ENCODE measurements at places on chromosomes 13 and 19. TPM values are rescaled to one million over a fixed set of nuclear protein-coding genes. Genes with fewer than 3 reads are reported as not detected.
A peak's percentile ranks its signal among the peaks of the same experiment; 100 is the strongest.

DNA sequence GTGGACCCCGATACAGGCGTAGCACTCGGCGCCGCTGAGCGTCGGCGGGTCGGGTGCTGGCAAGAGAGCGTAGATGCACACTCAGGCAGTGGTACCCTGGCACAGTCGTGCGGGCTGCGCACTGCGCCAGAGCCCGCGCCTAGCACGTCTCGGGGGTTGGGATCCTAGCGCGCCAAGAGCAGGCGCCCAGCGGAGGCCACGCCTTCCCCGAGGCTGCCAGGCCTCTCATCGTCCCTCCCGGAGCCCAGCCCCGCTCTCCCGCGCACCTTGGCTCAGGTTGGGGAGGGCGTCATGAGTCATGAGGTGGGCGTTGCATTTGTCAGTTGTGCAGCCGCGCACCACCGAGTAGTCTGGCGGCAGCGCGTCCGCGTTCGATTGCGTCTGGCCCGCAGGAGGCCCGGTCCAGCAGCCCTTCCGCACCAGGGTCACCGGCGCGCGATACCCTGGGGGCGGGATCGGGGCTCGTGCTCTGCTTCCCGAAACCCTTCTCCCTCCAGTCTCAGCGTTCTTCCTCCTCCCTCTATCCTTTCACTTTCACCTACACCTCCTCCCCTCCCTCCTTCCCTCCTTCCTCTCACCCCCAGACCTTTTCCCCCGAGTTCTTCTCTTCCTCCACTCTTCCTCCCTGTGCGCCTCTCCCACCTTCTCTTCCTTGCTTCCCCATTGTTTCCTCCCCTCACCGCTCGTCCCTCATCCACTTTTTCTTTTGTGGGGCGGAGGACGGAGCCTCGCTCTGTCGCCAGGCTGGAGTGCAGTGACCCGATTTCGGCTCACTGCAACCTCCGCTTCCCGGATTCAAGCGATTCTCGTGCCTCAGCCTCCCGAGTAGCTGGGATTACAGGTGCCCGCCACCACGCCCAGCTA is 3.5 kb downstream of the LYPD5 start:
- peak overlapping the region; percentile 5 for H3K4me3 ChIP-seq
- H3K4me1 ChIP-seq = no peaks in the 10 kb centered on the region
- H3K36me3 ChIP-seq = no peaks in the 10 kb centered on the region
- peak; percentile 87 for DNase-seq
- no peaks in the 10 kb centered on the region for H3K27me3 ChIP-seq

GRCh38 chr19:35236638-35237400 is 8.3 kb upstream of the FAM187B start:
- no peak overlapping the region for H3K27ac ChIP-seq
- no peak overlapping the region for H3K4me3 ChIP-seq
- H3K27me3 ChIP-seq = no peaks in the 10 kb centered on the region
- H3K4me1 ChIP-seq = no peaks in the 10 kb centered on the region
- no peak for DNase-seq

GRCh38 chr13:22599156-22599555 is 581.6 kb upstream of the SGCG start:
- H3K27ac ChIP-seq = no peak overlapping the region
- no peaks in the 10 kb centered on the region for H3K27me3 ChIP-seq
- H3K36me3 ChIP-seq = no peaks in the 10 kb centered on the region
- H3K4me1 ChIP-seq = peaks cover 9% of the 10 kb centered on the region

- H3K4me3 ChIP-seq = no peak overlapping the region
- H3K27me3 ChIP-seq = no peaks in the 10 kb centered on the region
- DNase-seq = no peak
- no peaks in the 10 kb centered on the region for H3K36me3 ChIP-seq
- no peak overlapping the region for H3K27ac ChIP-seq
These were observed 29.9 kb upstream of the FAM124A start for GRCh38 chr13:51192348-51192747.

DNA sequence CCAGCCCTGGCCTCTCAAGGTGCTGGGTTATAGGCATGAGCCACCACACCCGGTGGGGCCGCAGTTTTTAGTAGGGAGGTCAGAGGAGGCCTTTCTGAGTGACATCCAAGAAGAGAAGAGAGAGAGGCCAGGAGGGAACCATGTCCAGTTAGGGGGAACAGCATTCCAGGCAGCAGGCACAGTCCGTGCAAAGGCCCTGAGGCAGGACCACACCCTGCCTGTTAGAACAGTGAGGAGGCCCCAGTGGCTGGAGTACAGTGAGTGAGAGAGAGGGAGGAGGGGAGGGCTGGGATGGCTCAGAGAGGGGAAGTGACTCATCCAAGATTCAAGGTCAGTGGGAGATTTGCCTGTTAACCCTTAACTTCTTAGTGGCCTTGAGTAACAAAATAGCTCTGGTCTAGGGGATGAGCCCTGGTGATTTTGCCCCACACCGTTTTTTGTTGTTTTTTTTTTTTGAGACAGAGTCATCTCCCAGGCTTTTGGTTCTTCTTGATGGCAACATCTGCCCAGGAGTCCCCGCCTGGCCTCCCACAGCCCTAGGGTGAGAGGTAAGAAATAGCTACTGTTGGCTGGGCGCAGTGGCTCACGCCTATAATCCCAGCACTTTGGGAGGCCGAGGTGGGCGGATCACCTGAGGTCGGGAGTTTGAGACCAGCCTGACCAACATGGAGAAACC is 2.7 kb upstream of the PLIN3 start:
- no peak overlapping the region for H3K4me3 ChIP-seq
- DNase-seq = peak; percentile 87
- peak overlapping the region; percentile 86 for H3K27ac ChIP-seq
- H3K36me3 ChIP-seq = no peaks in the 10 kb centered on the region
- no peaks in the 10 kb centered on the region for H3K27me3 ChIP-seq
- H3K4me1 ChIP-seq = peaks cover 10% of the 10 kb centered on the region

- DNase-seq = no peak
- no peaks in the 10 kb centered on the region for H3K4me1 ChIP-seq
- no peak overlapping the region for H3K4me3 ChIP-seq
- no peaks in the 10 kb centered on the region for H3K36me3 ChIP-seq
- H3K27ac ChIP-seq = no peak overlapping the region
These were observed 12.6 kb downstream of the DNASE2 start for GRCh38 chr19:12868540-12869112.

GRCh38 chr13:34412817-34413375 is 529.2 kb upstream of the NBEA start:
- H3K27ac ChIP-seq = no peak overlapping the region
- H3K4me1 ChIP-seq = no peaks in the 10 kb centered on the region
- DNase-seq = no peak
- no peaks in the 10 kb centered on the region for H3K27me3 ChIP-seq
- no peak overlapping the region for H3K4me3 ChIP-seq
- H3K36me3 ChIP-seq = no peaks in the 10 kb centered on the region

DNA sequence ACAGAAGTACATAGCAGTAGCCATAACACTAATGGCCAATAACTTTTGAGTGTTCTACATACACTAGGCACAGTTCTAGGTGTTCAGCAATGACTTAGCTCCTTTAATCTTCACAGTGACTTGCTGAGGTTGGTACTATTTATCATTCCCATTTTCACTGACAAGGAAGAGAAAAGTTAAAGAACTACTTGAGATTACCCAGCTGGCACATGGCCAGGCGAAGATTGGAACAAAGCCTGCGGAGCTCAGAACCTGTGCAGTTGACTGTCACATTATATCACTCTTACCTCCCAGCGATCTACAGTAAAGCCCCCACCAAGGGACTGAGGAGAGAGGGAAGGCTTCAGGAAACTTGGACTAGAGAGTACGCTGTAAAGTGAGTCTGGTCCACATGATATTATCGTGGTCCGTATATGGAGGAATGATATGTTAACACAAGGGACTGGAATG is 42.4 kb upstream of the WDFY2 start:
- peaks cover 4% of the 10 kb centered on the region for H3K4me1 ChIP-seq
- no peak overlapping the region for H3K27ac ChIP-seq
- no peaks in the 10 kb centered on the region for H3K36me3 ChIP-seq
- H3K27me3 ChIP-seq = no peaks in the 10 kb centered on the region
- H3K4me3 ChIP-seq = no peak overlapping the region

DNA sequence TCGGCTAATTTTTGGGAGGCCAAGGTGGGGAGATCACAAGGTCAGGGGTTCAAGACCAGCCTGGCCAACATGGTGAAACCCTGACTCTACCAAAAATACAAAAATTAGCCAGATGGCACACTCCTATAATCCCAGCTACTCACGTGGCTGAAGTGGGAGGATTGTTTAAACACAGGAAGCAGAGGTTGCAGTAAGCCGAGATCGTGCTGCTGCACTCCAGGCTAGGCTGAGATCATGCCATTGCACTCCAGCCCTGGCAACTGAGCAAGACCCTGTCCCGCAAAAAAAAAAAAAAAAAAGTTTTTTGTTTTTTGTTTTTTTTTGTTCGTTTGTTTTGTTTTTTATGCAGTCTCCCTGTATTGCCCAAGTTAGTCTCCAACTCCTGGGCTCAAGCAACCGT is 21.2 kb downstream of the MAST1 start:
- DNase-seq = no peak
- H3K27me3 ChIP-seq = no peaks in the 10 kb centered on the region
- no peak overlapping the region for H3K4me3 ChIP-seq
- no peaks in the 10 kb centered on the region for H3K4me1 ChIP-seq
- H3K27ac ChIP-seq = no peak overlapping the region

- no peaks in the 10 kb centered on the region for H3K27me3 ChIP-seq
- no peak for DNase-seq
- no peak overlapping the region for H3K4me3 ChIP-seq
- no peak overlapping the region for H3K27ac ChIP-seq
- H3K36me3 ChIP-seq = no peaks in the 10 kb centered on the region
These were observed 165.8 kb downstream of the DIAPH3 start for GRCh38 chr13:59997976-59998375.

- no peak overlapping the region for H3K4me3 ChIP-seq
- H3K27ac ChIP-seq = peak overlapping the region; percentile 32
- no peaks in the 10 kb centered on the region for H3K27me3 ChIP-seq
- H3K36me3 ChIP-seq = no peaks in the 10 kb centered on the region
- H3K4me1 ChIP-seq = no peaks in the 10 kb centered on the region
These were observed 132.5 kb upstream of the ARGLU1 start for GRCh38 chr13:106700439-106700838.

- H3K27me3 ChIP-seq = no peaks in the 10 kb centered on the region
- no peaks in the 10 kb centered on the region for H3K36me3 ChIP-seq
- DNase-seq = no peak
- H3K4me1 ChIP-seq = no peaks in the 10 kb centered on the region
These were observed 485.8 kb downstream of the ZNF536 start for GRCh38 chr19:30857966-30858490.

DNA sequence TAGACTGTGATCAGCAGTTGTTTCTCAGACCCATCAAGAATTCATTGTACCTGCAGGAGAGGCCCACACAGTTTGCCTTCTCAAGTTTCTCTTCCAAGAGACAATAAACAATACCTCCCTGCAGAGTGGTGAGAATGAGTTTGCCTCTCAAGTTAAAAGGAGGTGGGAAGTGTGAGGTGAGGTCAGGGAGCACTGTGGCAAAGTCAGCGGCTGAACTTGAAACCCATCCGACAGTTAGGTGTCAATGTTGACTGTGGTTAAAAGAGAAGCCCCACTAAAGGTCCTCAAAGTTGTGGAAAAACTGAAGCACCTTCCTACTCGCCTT is 72.9 kb upstream of the TSC22D1 start:
- no peaks in the 10 kb centered on the region for H3K36me3 ChIP-seq
- no peak for DNase-seq
- no peaks in the 10 kb centered on the region for H3K27me3 ChIP-seq
- H3K4me3 ChIP-seq = no peak overlapping the region

DNA sequence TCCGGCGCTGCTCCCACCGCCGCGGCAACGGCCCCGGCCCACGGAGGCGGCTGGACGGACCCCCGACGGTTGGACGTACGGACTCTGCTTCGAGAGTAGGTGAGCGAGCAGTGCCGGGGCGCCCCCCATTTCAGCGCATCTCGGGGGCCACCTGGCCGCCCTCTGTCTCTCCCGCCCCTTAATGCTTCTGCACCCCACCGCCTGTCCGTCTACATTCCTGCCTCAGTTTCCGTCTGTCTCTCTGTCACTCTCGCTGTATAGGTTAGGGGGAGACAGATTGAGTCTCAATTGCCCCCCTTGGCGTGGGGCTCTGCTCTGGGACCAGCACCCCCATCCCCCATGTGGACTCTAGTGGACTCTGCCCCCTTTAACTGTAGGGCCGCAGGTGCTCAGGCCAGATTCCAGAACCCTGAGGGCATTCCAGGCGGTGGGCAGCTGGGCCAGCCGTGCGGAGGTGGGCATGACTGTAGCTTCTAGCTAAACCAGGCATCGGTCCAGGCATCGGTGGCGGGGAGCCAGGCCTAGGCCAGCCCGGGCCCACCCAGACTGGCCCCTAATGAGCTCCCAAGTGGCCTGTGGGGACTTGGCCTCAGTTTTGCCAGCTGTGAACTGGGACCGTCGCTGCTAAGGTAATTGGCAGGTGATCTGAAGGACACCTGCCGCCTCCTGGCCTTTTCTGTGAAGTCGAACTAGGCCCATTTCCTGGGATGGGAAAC is 373 bp downstream of the TNFAIP8L1 start:
- H3K27me3 ChIP-seq = no peaks in the 10 kb centered on the region
- H3K36me3 ChIP-seq = no peaks in the 10 kb centered on the region
- peak overlapping the region; percentile 72 for H3K4me3 ChIP-seq
- DNase-seq = peak; percentile 47
- peaks cover 18% of the 10 kb centered on the region for H3K4me1 ChIP-seq

ZIC5 gene
- polyA plus RNA-seq = not detected

SIAH3 gene
- polyA plus RNA-seq = not detected

LHFPL6 gene
- 14.1 TPM for polyA plus RNA-seq

EPSTI1 gene
- 27.7 TPM for polyA plus RNA-seq

FBXO27 gene
- 10.3 TPM for polyA plus RNA-seq

TEKTIP1 gene
- 1.5 TPM for polyA plus RNA-seq

Measured in hepatocyte (in vitro differentiated cells).